ENCODE measurements at places on chromosomes 7 and 10.

DNA sequence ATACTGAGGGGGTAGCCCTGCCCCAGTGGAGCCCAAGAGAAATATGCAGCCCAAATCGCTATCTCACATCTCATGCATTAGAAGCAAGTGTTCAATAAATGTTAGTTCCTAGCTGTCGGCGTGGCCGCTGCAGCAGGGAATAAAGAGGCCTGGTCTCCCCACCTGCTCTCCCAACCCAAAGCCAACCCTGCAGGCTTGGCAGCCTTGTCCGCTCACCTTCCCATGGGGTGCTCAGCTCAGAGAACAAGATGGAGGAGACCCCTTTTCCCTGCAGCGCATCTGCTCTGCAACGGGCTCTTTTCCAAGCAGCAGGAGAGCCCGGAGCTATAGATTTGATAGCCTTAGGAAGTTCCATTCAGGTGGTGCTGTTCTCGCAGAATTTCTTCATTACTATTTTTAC lies 12.0 kb upstream of the DOCK1 start:
- no peak for DNase-seq

GRCh38 chr10:128870830-128871597 lies 596.0 kb upstream of the MGMT start:
- DNase-seq = peak; percentile 44

- DNase-seq = no peak
Measured at GRCh38 chr7:20385126-20385525, 54.4 kb downstream of the ITGB8 start.

GRCh38 chr7:24917510-24918239 lies 62.3 kb downstream of the OSBPL3 start:
- no peak for DNase-seq

DNA sequence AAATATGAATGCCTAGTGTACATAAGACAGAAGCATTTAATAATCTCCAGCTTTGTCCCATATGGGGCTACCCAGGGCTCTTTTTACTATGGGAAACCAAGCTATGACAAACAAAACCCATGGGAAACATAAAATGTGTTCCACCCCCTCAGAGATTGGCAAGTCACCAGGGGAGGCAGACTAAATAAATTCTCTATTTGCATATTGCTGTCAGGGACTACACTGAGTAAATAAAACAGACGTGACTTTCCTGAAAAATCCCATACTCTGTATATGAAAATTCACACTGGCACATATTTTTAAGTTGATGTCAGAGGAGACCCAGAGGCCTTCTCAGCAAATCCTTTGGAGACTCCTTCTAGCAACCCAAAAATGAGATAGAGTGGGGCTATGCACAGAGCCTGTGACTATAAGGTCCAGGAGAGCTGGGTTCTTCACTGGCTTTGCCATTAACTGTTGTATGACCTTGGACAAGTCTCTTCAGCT lies 44.0 kb upstream of the HPSE2 start:
- no peak for DNase-seq

DNA sequence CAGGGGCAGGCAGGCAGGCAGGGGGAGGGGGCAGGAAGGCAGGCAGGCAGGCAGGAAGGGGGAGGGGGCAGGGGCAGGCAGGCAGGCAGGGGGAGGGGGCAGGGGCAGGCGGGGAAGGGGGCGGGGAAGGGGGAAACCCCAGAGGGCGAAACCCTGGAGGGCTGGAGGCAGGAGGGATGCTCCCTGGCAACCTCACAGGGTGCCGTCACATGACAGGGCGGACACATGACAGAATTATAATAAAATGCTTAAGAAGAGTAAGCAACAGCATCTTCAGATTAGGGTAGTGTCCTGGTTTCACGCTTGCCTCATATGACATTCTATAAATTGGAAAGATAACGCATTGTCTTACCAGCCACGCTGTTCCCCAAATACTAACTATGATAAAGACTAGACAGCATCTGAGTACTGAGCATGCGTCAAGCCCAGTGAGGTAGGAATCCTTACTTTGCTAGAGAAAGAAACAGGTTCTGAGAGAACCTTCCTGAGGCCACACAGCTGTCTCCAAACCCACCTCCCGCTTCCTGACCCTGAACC lies 131.6 kb downstream of the DIP2C start:
- DNase-seq = no peak

GRCh38 chr7:155971180-155971770 lies 159.0 kb upstream of the SHH start:
- DNase-seq = no peak

GRCh38 chr7:131045526-131045925 lies 282.1 kb upstream of the MKLN1 start:
- DNase-seq = no peak

GRCh38 chr7:108340856-108341411 lies 115.3 kb downstream of the NRCAM start:
- DNase-seq = no peak

DNA sequence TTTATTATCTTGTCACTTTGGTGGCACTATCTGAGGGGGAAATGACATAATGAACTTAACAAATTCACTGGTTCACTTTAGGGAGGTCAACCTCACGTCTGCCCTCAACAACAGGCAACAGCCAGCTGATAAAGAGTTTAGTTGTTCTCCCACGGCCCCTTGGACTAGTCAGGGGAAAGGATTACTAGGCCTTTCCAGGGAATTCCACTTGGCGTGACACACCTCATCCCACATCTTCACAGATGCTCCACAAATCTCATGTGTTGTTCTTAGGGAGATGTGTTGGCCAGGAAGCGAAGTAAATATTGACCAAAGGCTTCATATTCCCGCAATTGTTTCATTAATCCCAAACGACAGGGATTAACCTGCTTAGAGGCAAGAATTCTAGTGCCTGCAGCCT lies 183.5 kb upstream of the CDCA7L start:
- DNase-seq = no peak

DNA sequence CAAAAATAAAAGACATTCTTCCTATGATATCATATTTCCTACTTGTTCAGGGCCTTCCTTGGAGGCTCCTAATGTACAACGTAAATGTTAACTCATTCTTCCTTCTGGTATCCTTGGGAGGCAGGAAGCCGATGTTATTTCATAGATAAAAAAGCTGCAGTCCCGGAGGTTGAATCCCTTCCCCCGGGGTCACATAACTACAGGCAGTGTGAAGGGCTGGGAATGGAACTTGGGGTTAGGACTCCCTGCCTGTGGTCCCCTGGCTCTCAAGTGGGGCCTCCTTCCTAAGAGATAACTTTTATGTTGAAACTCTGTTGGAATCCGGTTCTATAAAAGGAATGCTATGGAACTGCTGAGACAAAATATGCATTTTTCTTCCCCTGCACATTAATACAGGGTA lies 14.9 kb upstream of the CCDC3 start:
- DNase-seq = no peak

DNA sequence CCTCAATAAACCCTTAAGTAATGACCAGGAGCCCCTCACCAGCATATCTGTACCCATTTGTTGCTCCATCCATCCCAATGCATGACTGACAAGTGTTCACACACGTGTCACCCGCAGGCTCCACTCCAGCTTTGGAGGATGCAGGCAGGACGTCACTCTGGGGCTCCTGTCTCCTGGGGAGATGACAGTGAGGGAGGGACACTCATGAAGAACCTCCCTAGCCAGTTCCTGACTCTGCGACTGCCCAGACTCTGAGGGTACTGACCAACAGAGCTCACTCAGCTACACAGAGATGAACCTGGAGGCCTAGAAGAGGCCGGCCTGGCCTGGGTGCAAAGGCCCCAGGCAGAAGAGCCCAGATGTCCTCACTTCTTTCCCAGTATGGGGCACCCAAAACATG lies 135.1 kb upstream of the RET start:
- no peak for DNase-seq

- DNase-seq = no peak
Measured at GRCh38 chr10:84293574-84294016, 34.8 kb upstream of the CCSER2 start.

DNA sequence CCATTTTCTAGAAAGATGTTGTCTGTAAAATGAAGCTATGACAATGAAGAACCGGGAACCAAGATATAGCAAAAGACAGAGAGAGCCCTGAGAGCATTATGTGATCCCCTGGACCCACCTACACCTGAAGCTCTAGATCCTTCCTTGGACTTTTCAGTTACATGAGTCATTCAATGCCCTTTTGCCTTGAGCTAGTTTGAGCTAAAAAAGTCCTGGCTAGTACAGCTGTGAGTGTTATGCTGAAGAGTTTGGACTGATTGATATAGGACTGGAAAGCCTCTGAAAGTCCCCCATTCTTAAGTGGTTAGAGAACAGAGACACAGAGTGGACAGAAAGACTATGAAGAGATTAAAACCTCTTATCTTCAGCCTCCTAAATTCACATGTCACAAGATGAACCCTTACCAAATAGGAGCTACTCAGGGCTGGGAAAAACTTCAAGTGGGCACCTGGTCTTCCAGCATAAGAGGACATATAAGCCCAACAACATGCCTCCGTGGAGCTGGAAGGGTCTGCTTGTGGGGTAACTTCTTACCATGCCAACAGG lies 386.8 kb upstream of the NFE2L3 start:
- no peak for DNase-seq
